ENCODE measurements at places on chromosomes 5 and 9.

DNA sequence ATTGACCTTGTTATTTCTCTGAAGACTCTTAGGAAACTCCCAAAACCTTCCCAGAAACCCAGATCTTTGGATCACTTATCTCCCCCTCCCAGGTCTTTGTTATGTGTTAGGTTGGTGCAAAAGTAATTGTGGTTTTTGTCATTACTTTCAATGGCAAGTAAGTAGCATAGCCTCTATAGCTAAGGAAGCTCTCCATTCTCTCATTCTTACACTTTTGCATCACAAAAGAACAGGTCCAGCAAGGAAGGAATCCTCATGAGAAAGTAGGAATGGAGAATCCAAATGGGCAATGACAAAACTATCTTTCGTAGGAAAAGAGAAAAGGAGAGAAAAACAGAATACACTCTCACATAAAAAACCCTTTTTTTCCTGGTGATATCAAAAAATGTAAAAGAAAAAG lies 81.3 kb upstream of the ELAVL2 start:
- DNase-seq: no peak

DNA sequence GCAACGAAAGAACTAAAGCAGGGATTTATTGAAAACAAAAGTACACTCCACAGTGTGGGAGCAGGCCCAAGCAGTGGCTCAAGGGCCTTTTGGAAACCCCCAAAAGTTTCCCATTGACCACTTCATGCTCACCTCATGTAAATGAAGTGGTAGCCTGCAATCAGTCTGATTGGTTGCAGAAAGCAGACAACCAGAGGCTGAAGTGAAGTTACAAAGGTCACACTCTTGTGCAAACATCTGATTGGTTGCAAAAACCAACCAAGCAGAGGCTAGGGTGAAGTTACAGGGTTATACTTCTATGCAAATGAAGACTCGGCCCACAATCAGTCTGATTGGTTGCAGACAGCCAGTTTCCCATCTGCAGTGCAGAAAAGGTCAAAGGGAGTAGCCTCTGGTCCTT lies 258.0 kb downstream of the YTHDC2 start:
- DNase-seq: no peak

DNA sequence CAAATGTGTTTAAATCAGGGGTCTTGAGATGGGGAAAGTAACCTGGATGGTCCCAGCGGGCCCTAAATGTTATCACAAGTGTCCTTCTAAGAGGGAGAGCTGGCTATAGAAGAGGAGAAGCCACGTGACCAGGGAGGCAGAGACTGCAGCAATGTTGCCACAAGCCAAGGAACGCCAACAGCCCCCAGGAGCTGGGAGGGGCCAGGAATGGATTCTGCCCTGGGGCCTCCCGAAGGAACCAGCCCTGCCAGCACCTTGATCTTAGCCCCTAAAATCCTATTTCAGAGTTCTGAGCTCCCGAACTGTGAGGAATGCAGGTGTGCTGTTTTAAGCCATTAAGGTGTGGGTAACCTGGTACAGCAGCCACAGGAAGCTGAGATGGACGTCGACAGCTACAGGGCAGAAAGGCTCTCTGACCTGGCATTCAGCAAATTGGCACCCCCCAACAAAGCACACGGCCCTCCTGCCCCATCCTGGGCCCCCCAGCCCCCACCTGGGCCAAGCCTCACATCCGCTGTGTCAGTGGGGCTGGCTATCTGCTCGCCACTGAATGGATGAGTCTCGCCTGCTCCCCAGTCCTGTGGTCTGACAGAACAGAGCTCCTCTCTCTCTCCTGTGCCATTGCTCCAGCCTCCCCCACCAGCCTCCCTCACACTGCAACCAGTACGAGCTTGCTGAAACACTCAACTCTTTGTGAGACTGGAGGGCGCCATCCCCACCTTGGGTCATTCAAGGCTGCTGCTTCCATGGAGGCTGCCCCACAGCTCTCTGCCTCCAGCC lies 78.8 kb downstream of the ADAMTS2 start:
- peak; percentile 29 for DNase-seq

GRCh38 chr5:8053270-8053669 lies 184.3 kb downstream of the MTRR start:
- DNase-seq: no peak

GRCh38 chr5:176446884-176447590 lies 1.1 kb upstream of the FAF2 start:
- DNase-seq: no peak

DNA sequence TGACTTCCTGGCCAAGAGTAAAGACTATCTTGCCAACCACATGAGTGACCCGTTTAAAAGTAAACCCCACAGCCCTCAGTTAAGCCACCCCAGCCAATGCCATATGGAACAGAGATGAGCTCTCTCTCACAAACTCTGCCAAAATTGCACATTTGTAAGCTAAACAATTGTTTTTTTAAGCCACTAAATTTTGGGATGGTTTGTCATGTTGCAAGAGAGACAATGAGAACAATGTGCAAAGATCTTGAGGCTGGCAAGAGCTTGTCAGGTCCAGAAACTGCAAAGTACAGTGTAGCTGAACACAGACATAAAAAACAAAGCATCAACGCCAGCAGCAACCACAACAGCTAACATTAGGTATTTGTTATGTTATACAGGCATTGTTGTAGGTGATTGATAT lies 27.8 kb downstream of the HOMER1 start:
- no peak for DNase-seq

DNA sequence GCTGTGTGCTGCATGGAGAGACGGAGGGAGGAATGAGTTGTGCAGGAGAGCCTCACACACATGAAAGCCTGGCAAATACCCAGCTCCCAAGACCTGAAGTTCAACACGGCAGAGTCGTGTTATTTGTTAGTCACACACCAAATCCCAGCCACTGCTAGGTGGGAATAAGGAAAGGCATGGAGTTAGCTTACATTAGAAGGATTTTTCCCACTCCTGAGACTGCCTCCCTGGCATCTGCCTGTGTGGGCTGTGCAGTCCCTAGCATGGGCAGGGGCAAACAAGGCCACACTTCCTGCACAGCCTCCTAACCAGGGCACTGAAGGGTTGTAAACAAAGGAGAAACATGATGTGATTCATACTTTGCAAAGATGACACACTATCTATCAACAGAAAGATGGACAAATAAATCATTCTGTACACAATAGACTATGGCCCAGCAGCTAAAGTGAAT lies 306.8 kb downstream of the SPOCK1 start:
- DNase-seq: no peak

DNA sequence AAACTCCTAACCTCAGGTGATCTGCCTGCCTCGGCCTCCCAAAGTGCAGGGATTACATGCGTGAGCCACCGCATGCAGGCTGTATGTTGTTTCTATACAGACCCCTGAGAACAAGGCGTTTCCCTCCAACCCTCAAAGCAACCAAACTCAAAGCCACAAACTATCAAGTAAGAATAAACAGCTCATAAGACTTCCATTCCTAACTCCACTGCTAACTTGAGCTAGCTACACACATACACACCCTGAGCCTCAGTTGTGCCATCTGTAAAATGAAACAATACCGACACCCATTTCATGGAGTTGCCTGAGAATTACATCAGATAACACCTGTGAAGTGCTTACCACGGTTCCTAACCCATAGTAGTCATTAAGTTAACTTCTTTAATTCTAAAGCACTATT lies 70.8 kb downstream of the SERINC5 start:
- DNase-seq: no peak

All from femur (tissue), 1 donor.